Stimulated activated CD8-positive, alpha-beta memory T cell treated with anti-CD3 and anti-CD28 coated beads, Interleukin-12 subunit alpha, Interleukin-12 subunit beta, amount 100 ng/mL, for 4 hours (primary cell): ENCODE measurements at places on chromosomes 1 and 21.

DNA sequence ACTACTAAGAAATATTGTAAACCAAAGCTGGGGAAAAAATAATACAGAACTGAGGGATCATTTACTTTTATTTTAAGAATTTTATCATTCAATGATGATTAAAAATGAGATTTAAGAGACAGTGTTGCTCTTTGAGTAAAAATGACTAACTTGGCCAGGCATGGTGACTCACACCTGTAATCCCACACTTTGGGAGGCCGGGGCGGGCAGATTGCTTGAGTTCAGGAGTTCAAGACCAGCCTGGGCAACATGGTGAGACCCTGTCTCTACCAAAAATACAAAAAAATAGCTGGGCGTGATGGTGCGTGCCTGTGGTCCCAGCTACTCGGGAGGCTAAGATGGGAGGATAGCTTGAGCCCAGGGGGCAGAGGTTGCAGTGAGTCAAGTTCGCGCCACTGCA is 21.8 kb upstream of the PLEKHO1 start:
- DNase-seq, result no peak

DNA sequence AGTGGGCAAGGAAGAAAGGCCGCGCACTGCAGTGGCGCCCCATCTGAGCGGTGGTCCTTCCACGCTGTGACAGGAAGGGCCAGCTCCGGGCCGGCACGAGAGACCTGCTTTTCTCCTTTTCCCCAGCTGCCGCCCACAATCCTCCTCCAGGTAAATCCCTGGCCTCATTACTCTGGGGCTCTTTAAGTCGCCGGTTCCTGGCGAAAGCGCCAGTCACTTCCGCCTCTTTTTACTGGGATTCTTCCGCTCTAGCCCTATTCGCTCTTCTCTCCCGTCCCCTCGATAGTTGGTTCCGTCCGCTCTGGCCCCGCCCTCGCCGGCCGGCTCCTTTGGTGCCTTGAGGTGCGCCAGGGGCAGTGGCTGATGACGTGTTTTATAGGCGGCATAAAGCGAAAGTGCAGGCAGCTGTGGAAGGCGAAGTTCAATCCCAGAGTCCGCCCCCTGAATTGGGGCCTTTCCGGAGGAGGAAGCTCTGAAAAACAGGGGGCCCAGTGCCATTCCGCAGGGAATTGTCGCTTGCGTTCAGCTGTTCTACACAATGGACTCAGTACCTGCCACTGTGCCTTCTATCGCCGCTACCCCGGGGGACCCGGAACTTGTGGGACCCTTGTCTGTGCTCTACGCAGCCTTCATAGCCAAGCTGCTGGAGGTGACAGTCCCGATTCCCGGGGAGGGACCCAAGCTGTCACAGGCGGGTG is 26.2 kb downstream of the MIA3 start:
- peak; percentile 93 for DNase-seq

- no peak for DNase-seq
Measured at GRCh38 chr21:36743008-36743407, 44.1 kb downstream of the SIM2 start.

DNA sequence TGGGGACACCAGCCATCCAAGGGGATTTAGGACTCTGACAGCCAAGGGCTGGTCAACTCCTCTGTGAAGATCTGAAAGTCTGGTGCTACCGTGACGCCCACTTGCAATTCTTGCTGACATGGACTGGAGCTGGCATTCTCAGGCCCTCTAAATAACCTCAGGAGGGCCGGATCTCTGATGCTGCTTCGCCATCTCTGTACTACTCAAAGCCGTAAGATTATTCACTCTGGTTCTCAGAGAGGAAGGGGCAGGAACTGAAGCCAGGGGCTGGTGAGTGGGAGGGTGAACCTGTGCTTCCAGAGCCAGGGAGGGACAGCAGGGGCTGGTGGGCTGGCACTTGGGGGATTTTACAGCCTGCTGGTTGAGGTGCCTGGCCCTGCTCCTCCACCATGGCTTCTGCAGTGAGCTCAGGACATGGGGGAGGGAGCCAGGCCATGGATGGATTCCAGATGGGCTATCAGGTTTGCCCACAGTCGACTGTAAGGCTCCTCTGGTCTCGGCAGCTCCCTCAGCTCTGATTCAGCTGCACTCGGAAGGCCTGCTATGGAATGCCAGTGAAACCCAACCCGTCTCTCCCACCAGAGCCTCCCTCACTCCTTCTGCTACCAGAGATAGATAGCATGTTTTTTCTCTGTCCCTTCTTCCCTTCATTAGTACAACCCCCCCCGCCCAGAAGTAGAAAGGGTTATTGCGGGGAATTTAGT is 84.5 kb downstream of the PLXNA2 start:
- no peak for DNase-seq

GRCh38 chr1:109927356-109927755 is 16.7 kb downstream of the CSF1 start:
- no peak for DNase-seq

- DNase-seq, result no peak
Measured at GRCh38 chr1:230940848-230941247, 37.8 kb downstream of the TTC13 start.

DNA sequence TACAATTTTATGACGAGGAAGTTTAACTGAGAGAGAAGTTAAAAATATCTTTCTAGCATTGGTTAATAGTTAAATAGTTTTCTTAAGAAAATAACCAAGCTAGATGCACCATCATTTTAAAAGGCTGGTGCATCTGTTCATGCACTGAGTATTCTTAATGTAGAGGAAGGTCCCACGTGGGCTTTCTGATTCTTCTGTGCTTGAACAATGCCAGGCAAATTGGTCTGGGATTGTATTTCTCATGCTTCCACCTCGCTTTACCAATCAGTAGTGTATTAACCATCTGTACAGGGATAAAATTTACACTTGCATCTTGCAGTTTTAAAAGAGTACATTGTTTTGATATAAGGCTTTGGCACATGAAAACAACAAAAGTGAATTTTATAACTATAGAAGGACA is 47.4 kb upstream of the MTF2 start:
- DNase-seq, result no peak
